KBM-7 (cell line): ENCODE measurements at places on chromosomes 13 and 19.

- DNase-seq, result peak; percentile 21
These were observed 135.7 kb downstream of the DIAPH3 start for GRCh38 chr13:60028021-60028420.

GRCh38 chr19:2357279-2358206 lies 2.5 kb upstream of the TMPRSS9 start:
- no peak for DNase-seq

GRCh38 chr19:50897191-50897607 lies 14.0 kb downstream of the KLK4 start:
- no peak for DNase-seq

DNA sequence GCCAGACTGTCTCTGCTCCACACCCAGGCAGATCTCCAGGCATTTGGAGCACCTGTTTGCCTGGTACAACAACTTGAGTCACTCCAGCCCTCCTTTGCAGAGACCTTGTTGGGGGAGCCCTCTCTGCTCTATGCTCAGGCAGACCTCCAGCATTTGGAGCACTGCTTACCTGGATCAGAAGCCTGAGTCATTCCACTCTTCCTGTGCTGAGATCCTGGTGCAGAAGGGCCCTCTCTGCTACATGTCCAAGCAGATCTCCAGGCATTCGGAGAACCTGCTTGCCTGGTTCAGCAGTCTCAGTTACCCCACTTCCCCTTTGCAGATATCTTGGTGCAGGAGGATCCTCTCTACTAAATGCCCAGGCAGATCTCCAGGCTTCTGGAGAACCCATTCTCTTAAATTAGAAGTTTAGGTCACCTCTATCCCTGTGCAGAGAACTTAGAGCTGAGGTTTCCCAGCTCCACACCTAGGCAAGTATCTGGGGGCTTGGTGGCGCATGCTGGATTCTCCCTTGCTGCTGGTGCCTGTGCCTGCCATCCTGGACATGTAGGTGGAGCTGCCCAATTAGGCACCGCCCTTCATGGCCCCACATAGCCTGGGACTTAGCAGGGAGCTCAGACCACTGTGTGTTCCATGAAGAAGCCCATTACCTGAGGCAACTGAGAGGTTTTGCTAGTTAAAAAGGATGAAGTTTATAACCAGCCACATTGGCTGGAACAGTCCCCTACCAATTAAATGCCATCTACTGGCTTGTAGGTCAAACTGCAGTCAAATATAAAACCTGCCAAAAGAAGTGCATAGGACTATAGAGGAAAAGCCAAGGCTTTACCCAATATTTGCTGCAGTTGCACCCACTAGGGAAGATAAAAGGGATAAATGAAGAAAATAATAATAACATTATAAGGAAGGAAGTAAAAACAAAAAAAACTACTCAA lies 97.6 kb upstream of the SLITRK6 start:
- DNase-seq, result no peak

DNA sequence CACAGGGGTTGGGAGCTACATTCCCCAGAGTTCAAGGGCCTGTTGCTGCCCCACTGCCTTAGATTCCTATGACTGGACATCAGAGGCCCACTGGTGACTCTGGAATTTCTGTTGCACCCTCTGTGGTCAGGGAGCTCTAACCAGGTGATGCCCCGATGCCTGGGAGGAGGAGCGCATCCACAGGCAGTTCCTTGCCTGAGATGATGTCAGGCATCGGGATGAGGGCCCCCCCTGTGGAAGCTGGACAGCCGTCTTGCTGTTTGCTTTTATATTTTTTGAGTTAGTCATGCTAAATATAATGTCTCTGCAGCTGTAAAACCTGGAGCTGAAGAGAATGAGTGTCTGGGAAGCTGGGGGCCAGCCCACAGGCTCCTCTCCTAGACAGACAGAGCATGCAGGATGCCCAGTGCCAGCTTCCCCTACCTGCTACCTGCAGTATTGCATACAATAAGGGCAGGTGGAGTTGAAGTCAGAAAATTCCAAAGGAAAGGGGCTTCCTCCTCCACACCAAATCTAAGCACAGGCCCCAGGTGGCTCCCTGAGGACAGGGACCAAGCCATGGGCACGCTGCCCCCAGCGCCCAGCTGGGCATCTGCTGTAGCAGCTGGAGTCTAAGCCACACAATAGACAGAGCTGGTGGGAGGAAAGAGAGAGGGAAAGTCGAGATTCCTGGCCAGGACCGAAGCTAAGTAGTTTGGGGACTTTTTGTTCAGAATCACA lies 16.2 kb downstream of the COL4A2 start:
- DNase-seq, result no peak

GRCh38 chr13:40215311-40215710 lies 451.1 kb downstream of the FOXO1 start:
- peak; percentile 8 for DNase-seq

- DNase-seq, result peak; percentile 68
These were observed 1.6 kb upstream of the KLK10 start for GRCh38 chr19:51020988-51021651.

DNA sequence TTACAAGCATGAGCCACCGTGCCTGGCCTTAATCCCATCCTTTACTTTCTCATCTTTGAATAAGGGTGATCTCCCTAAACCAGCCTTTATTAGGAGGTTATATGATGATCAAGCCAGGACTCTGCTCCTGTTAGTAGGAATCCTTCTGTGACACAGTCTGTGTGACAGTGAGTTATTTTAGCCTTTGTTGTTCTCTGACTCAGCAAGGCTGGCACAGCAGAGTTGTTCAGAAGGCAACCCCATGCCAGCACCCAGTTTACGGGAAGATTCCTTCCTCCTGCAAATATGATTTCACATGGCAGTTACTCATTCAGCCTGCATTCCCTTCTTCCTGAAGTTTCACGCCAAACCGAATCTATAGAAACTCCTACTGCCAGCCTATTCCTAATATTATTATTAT lies 10.5 kb upstream of the MIER2 start:
- DNase-seq, result no peak

GRCh38 chr13:50678464-50679162 lies 164.9 kb downstream of the DLEU7 start:
- DNase-seq, result no peak

- DNase-seq, result no peak
These were observed 75.8 kb upstream of the MCF2L start for GRCh38 chr13:112893207-112893569.

- no peak for DNase-seq
These were observed 199.2 kb downstream of the DLEU7 start for GRCh38 chr13:50644081-50644871.

DNA sequence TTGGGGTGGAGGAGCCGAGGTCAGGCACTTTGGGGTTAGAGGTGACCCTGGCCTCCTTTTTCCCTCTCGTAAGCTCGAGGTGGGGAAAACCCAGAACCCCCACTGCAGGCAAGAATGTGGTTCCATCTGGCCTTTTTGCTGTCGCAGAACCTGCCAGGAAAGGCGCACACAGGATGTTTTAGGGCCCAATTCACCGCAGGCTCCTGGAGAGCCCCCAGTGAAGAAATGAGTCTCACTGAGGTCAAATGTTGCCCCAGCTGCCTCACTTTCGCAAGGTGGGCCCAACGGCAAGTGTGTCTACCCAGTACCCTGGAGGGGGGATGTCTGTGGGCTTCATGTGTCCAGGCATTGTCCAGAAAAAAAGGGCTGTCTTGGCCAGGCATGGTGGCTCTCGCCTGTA lies 61.8 kb downstream of the PEX11G start:
- DNase-seq, result no peak

DNA sequence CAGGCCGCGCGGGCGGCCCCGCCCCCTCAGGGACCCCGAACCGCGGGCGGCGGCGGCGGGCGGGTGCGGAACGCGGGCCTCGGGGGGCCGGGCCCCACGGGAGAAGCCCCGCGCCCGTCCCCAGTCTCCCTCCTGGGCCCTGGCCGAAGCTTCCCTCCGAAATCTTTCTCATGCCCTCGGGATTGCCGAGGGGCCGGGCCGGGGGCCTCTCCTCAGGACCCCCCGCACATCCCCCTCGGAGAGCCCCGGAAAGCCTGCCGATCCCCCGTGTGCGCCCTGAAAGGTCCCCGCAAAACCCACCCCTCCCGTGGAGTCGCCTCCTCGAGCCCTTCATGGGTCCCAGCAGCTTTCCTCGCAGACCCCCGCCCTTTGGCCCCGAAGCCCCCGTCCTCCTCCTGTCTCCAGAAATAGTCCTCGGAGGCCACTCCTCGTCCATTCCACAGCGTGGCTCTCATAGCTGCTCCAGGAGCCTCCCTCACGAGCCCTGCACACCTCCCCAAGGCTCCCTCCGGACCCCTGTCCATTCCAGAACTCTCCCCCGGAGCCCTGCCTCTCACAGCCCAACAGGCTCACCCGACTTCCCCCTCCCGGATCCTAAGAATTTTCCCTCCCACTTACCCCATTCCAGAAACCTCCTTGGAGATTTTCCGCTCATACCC lies 555 bp downstream of the SAMD4B start:
- DNase-seq, result no peak

DNA sequence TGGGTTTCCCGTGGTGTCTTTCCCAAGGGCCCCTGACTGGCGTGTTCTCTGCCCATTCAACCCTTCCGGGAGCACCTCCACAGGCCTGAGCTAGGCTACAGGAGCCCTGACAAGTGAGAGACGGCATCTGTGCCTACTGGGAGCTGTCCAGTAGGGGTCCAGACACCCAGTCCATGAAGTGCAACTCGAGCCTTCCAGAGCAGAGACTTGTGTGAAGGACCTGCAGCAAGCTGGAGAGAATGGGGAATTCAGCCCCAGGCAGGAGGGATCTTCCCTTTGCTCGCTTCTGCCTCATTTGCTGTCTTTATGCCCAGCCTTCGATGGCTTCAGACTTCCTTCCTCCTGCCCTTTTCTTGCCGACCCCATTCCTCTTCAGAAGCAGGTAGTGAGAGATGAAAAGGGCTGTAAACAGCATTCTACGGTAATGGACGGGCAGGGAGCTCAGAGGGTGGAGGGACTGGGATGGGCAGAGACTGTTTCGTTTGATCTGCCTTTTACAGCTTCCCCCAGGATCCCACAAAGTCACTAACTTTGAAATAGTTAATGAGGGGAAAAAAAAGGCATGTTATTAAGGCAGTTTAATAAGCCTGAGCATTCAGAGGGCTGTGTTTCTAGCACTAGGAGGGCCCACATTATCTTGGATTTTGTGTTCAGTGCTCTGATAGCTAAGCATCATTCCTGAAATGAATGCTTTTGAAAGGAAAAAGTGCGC lies 327.6 kb downstream of the FGF9 start:
- DNase-seq, result no peak

GRCh38 chr13:76759877-76760276 lies 126.3 kb downstream of the KCTD12 start:
- DNase-seq, result no peak

- peak; percentile 97 for DNase-seq
These were observed 39.1 kb downstream of the GPR12 start for GRCh38 chr13:26721251-26722121.

- DNase-seq, result no peak
These were observed 75.6 kb upstream of the KLF5 start for GRCh38 chr13:72983085-72983768.

DNA sequence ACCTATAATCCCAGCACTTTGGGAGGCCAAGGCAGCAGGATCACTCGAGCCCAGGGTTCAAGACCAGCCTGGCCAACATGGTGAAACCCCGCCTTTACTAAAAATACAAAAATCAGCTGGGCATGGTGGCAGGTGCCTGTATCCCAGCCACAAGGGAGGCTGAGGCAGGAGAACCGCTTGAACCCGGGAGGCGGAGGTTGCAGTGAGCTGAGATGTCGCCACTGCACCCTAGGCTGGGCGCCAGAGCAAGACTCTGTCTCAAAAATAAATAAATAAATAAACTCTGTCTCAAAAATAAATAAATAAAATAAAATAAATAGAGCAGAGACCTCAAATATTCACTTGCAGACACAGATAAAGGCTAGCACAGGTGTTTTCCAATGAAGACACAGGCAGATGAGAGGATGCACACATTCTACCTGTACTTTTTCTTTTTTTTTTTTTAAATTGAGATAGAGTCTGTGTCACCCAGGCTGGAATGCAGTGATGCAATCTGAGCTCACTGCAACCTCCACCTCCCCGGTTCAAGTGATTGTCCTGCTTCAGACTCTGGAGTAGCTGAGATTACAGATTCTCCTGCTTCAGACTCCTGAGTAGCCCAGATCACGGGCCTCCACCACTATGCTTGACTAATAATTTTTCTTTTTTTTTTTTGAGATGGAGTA lies 2.7 kb upstream of the RPS16 start:
- DNase-seq, result no peak

DNA sequence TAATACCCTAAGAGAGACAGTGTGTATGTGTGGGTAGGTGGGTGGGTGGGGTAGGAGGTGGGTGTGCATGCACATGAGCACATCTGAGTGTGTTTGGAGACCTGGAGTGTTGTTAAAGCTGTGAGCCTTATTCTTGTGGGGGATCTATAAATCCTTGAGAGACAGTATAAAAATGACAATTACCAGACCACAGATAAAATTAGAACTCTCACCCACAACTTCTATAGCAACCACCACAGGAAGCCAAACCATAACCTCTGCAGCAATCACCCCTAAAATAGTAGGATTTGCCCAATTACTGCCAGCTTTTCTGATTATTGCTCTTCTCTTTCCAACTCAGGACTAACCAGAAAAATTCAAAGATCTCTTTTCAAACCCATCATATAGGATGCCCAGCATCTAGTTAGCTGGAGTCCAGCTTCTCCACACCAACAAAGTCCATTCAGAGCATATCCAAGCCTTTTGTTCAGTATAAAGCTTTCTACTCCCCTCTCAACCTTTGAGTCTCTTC lies 93.4 kb upstream of the SLITRK1 start:
- peak; percentile 18 for DNase-seq

DNA sequence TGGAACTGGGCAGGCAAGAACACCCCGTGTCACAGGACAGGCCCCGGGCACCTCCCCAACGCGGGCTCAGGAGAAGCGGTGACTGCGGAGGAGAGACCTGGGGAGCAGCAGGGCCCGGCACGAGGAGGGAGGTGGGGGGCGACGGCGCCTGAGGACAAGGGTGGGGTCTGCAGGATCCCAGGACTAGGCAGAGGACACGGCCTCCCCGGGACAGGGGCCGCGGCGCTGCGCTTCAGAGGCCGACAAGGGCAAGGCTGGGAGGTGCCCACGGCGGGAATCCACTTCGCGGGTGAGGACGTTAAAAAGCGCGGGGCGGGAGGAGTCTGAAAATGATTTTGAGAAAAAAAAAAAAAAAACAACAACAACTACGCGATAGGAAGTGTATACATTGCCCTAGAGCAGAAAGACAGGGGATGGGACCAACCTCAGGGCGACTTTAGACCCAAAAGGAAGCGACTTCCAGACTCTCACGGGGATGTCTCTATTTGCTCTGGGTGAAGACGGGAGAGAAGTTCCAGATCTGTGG lies 44.9 kb downstream of the ZNF611 start:
- DNase-seq, result no peak

DNA sequence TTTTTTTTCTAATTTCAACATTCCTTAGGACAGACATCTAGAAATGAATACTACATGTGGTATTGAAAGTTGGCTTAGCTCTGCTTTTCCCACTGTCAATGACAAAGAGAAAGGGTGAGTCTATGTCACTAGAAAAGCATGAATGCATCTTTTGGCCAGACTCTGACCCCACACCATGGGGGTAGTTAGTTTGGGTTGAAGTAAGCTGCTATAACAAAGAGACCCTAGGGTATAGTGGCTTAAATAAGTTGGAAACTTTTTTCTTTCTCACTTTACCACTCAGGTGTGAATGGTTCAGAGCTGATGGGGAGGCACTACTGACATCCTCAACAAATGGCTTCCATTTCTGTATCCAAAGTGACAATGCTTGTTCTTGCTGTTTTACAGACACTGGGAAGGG lies 161.5 kb downstream of the DLEU7 start:
- no peak for DNase-seq

- DNase-seq, result no peak
These were observed 65.7 kb upstream of the C13orf46 start for GRCh38 chr13:114039471-114040141.
